Stimulated activated CD8-positive, alpha-beta memory T cell treated with anti-CD3 and anti-CD28 coated beads, Interleukin-15, amount 100 ng/mL, for 48 hours (primary cell): ENCODE measurements at places on chromosomes 6 and 20.

DNA sequence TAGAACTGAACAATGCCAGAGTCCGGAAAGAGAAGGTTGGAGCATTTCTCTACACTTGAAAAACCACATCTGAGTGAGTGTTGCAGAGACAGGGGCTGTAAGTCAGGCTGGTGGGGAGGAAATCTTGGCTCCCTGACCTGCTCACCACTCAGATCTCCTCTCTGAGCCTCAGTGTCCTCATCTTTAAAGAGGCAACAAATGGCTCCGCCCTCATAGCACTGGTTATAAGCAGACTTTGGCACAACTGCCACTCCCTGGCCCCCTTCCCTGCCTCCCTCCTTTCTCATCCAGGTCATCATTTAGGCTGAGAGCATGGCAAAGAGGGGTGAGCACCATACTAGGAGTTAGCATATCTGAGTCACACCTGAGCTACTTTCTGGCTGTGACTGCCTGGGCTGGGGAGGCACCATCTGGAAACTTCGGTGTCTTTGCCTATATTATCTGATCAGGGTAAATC, 10.6 kb downstream of the SIRPG start:
- no peak for DNase-seq

DNA sequence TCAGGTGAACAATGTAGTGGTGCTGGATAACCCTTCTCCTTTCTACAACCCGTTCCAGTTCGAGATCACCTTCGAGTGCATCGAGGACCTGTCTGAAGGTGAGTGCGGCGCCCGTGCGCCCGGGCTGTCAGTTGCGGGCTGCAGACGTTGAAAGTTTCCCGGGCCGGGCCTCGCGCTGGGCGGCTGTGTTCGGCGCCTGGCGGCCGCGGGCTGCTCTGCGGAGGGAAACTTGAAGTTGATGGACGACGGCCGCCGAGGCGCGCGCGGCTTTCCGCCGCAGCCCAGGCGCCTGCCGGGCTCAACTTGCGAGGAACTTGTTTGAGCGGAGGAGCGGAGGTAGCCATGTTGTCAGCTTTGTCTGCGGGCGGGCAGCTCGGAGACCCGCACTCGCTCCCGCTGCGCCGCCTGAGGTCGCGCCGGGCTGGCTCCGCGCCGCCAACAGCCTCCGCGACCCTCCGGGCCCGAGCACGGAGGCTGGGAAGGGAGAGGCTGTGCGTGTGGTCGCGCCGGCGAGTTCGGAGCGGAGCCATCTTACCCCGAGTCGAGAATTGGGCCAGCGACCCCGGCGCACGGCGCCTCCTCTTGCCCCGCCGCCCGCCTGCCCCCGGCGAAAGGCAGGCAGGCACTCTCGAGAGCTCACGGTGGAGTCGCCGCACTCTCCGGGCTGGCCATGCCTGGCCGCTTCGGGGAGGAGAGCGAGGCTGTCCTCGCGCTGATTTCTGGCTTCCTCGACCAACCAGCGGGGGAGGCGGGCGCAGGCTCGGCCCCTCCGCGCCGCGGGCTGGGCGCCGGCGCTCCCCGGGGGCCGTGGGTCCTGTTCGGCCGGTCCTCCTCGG, 691 bp downstream of the ASF1A start:
- DNase-seq = peak; percentile 40

GRCh38 chr20:62044631-62045030, 21.1 kb downstream of the TAF4 start:
- DNase-seq = no peak

DNA sequence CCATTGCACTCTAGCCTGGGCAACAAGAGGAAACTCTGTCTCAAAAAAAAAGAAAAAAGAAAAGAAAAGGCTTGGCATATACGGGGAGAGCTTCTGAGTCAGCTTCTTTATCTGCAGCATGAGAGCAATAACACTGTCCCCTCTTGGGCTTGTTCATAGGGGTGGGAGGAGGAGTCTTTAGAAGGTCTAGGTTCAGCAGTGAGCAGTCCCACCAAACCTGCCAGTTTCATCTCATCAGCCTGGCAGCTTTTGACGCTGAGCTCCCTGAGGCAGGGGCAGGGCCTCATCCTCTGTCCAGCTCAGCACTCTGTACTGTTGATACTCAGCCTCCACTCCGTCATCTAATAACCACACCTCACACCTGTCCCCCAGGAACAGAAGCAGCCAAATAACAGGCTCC, 5.6 kb upstream of the C6orf132 start:
- no peak for DNase-seq

GRCh38 chr20:36479938-36480337, 61.4 kb upstream of the MYL9 start:
- no peak for DNase-seq

- DNase-seq = no peak
Observed at GRCh38 chr6:3343089-3343883, 84.5 kb downstream of the PSMG4 start.

DNA sequence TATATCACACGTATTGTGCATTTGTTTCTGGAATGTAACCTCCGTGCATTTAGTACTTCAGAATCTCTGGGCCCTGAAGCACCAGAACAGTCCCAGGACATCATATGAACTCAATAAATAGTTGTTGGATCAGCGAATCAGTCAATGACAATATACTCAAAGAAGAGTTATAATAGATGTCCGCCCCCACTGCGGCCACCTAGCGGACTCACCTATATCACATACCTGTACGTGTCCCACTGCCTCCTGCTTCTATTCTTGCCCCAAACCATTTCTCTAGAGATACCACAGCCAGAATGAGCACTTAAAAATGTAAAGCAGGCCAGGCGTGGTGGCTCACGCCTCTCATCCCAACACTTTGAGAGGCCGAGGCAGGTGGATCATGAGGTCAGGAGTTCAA, 73.9 kb downstream of the DCDC2 start:
- DNase-seq = no peak

DNA sequence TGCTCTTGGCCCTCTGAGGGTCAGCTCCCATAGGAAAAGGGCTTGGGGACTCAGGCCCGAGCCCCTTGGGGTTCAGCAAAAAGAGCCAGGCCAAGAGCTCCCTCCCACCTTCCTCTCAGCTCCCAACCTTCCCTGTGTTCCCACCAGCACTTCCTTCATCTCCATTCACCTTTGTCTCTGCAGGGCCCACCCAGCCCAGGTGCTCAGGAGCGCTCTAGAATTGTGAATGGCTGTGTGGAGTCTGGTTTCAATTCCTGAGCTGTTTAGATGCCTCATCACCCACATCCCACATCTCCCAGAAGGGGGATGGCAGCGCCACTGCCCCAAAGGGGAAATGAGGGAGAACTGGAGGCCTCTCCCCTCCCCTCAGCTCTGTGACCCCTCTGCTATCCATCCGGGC, 7.7 kb downstream of the GRM4 start:
- no peak for DNase-seq
